CD4-positive, alpha-beta T cell treated with Interleukin-17A for 4 hours (primary cell): ENCODE measurements at places on chromosomes 5 and 9.
A peak's percentile ranks its signal among the peaks of the same experiment; 100 is the strongest.

- DNase-seq = no peak
These were observed 18.6 kb upstream of the RICTOR start for GRCh38 chr5:39092581-39093351.

DNA sequence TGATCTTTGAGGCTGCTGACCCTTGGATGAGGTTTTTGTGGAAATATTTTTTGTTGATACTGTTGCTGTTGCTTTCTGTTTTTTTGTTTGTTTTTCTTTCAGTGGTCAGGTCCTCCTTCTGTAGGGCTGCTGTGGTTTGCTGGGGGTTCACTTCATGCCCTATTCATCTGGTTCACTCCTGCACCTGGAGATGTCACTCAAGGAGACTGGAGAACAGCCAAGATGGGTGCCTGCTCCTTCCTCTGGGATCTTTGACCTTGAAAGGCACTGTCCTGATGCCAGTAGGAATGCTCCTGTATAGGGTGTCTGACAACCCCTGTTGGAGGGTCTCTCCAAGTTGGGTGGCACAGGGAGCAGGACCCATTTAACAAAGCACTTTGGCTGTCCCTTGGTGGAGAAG, 67.0 kb upstream of the ACTBL2 start:
- no peak for DNase-seq

DNA sequence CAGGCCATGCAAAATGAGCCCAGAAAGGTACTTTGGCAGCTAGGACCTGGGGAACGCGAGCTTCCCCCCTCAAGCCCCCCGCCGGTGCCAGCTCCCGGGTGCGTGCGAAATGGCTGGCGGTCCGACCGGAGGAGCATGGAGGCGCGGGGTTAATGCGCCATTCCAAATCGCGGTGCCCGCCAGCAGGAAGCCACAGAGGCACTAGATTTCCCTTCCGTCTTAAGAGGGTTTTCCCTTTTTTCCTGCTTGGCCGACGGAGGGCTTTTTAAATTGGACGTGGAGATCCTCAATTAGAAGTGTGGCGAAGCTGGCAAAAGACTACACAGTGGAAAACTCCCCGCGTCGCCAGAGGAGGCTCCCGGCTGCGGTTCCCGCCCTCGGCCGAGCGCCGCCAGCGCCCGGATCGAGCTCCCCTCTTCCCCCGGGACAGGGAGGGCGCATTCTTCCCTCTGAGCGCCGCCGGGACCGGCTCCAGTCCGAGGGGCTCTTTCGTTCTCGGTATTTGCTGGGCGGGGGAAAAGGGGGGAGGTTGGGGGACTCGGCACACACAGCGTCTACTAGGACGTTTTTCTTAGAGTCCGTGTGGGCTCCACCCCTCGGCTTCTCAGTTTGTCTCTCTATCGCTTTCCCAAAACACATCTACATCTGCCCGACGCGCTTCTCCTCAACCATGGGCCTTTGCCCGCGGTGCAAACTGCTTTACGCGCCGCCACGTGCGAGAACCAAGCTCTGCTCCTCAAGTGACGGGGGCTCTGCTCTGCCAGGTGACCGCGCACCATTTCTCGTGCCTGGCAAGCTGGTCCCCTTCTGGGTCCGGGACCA, 3.0 kb downstream of the GDNF start:
- DNase-seq = no peak

DNA sequence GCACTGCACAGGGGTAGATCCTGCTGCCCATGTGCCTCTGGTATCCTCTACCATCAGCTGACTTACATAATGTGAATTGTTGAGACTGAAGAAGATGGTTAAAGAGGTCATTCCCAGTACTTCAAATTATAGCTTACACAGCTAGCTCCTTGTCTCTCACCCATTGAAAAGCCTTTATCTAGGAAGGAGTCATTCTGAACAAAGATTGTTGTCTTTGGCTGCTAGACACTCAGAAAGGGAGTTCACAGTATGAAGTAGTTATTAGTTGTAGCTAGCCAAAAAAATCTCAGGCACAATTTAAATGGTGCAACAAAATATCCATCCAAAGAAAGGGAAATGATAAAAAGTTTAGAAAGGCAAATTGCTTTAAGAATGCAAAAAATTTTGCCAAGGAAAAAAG, 102.0 kb upstream of the NREP start:
- DNase-seq = no peak

GRCh38 chr9:26940779-26941178, 6.3 kb downstream of the PLAA start:
- DNase-seq = no peak

DNA sequence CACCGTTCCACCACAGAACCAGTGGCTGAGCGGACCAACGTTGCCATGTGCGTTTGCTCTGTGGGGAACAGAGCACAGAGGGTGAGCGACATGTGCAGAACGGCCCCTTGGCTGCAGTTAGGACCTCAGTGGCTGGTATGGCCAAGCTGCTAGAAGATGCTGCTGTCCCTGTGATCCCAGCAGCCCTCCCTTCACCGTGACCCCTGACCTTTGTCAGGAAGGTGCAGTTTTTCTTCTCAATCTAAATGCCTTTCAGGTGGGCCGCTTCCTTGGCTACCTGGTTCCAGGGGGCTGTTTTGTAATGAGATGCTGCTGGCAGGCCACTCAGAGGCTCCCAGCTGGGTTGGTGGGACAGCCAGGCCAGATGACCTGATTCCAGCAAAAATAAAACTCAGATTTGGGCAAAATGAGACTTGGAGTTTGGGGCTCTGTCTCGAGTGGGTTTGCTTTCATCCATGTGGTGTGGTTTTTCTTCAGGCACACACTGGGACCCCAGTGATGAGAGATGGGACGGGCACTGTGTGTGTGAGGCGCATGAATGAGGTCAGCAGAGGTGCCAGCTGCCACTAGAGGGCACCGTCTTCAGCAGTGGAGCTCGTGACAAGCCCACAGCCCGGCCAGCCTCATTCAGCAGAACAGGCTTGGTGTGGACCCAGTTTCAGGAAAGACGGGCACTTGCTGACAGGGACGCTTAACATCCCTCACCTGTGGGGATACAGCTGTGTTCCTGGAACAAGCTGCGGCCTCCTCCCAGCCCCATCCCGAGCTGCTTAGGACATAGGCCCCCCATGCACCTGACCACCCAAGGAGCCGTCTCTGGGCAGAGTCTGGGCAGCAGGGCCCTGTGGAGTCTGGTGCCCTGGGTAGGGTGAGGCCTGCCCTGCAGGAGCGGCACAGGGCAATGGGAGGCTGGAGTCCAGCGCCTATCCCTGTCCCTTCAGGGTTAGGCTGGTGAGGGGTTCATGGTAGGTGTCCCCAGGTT, 4.1 kb downstream of the MRPS2 start:
- peak; percentile 69 for DNase-seq

DNA sequence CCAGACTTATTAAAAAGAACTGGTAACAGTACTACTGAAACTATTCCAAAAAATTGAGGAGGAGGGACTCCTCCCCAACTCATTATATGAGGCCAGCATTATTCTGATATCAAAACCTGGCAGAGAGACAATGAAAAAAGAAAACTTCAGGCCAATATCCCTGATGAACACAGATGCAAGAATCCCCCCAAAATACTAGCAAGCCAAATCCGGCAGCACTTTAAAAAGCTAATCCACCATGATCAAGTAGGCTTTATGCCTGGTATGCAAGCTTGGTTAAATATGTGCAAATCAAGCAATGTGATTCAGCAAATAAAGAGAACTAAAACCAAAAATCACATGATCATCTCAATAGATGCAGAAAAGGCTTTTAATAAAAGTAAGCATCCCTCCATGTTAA, 2271.0 kb upstream of the C9orf72 start:
- no peak for DNase-seq

DNA sequence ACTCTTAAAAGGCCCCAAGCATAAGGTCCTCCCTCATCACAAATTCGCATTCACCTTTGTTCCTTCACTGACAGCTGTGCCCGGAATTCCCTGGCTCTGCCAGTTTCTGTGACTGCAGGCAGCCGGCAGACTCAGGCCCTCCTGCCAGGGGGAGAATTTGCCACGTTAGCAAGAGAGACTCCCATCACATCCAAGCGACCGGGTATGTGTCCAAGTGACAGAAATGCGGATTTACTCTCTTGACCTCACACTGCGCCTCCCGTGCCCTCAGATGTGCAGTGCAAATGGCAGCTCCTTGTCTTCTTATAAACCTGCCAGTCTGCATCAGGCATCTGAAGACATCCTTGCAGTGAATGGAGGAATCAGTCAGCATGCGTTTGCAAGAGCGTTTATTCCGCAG, 187.1 kb upstream of the WWC1 start:
- DNase-seq = no peak

DNA sequence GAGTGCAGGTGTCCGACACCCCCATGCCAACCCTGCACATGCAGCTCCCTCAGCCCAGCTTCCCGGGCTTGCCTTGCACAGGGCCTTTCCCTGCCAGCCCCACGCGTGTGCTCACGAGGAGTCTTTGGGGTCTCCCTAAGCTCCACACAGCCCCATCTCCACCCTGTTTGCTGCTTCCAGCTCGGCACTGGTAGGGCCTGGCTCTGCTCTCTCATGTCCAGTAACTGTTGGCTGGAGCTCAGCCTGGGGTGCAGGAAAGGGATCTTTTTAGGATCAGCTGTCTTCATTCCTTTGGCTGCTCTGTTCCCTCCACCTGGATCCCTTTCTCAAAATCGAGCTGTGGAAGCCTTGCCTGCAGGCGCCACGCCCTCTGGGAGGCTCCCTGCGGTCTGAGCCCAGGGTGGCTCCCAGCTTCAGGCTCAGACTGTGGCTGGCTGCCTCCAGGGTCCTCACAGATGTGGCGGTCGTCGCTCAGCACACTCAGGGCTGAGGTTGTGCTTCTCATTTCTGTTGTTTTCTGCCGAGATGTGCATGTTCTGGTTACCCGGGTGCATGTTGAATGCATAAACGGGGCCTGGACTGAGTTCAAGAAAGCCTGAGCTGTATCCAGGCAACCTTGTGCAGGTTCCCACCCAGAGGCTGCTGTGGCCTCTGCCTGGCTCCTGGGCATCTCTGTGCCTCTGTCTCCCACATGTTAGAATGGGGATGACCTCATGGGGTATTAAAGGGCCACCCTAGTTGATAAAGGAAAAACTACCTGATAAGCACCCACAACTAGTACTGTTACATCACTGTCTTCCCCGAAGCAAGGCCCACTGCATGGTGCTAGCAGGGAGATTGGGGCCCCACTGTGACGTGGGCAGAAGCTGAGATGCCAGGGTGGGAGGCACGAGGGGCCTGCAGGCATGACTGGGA, 4.3 kb downstream of the CACNA1B start:
- no peak for DNase-seq

- DNase-seq = no peak
These were observed 78.8 kb downstream of the GNA14 start for GRCh38 chr9:77569335-77569734.

GRCh38 chr9:136992819-136993369, 672 bp downstream of the PAXX start:
- no peak for DNase-seq

- DNase-seq = no peak
These were observed 218.6 kb downstream of the LURAP1L start for GRCh38 chr9:12993466-12993865.

DNA sequence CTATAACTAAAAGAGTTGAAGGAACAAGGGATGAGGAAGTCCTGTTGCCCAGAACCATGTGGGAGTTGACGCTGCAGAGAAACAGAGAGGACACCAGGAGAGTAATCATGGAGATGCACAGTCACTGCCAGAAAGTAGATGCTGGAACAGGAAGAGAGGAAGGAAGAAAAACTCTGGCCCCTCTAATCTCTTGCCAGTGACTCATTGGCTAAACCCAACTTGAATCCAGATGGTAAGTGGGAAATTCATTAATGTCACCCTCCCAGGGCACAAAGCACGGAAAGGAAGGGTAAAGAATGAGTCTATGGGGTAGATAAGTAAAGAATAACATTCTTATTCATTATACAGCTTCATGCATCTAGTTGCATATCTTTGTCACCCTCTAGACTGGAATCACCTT, 631.9 kb downstream of the PRELID2 start:
- no peak for DNase-seq

- DNase-seq = peak; percentile 19
These were observed 475 bp downstream of the WDR5 start for GRCh38 chr9:134136118-134136995.

DNA sequence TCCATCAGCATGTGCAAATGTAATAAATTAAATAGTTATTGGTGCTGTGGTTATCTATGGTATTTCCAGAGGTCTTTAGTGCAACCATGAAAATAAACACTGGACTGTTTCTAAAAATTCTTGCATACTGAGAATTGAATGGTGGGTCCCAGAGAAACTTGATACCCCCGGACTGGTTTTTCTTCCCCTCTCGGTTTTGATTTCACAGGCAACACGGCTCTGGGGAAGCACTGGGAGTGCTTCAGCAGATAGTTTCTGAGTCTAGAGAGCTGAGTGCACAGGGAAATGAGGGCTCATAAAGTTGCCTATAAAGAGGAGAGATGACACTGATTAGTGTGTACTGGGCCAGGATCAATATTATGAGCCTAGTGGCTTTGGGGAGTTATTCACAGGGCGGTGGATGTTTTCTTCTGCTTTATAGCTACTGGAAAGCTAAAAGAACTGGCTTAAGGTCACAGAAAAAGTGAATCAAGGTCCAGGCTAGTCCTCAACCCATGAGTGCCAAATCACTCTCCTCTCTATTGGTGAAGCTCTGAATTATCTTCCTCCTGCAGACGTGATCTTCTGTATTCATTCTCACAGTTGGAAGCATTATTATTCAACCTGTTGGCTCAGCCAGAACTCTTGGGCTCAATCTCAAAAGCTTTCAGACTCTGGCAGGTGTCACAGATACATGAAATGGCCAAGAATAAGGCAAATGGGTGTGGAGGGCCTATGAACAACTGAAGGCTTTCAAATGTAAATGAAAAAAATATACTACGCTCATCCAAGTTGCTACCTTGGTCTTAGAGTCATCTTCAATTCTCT, 170.2 kb upstream of the HMHB1 start:
- DNase-seq = no peak

- DNase-seq = no peak
These were observed 195.9 kb downstream of the SGCD start for GRCh38 chr5:156522651-156523529.

GRCh38 chr5:66440202-66440680, 156.0 kb upstream of the MAST4 start:
- no peak for DNase-seq

DNA sequence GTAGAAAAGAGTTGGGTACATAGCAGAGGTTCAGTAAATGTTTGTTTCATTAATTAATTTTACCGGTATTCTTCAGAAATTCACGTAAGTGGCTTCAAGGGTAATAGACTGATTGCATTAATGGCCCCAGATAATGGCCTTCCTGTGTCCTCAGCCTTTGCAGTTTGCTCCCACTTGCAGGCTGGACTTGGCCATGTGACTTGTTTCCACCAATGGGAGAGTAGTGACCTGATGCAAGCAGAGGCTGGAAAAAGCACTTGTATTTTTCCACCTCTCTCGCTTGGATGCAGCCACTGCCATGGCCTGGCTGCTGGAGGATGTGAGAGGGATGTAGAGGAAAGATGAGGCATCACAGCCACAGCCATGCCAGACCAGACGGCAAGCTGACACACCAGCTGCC, 480.9 kb downstream of the CDK5RAP2 start:
- DNase-seq = no peak

DNA sequence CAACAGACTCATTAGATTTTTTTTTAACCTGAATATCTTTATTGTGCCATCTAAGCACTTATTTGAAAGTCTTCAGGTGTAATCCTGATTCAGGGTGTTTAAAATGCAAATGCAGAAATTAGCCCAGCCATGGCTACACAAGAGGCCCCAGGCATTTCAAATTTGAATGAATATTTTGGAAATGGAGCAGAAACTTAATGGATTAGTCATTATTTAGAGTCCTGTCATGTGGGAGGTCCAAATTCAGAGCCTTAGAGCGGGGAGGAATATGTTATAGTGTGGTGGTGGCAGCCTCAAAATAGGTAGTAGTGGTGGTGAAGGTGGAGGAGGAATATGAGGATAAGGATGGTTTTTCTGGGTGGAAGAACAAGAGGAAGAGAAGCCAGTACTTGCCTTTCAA, 567.0 kb downstream of the RAB3C start:
- no peak for DNase-seq
